CD4-positive, alpha-beta T cell (primary cell): ENCODE measurements at places on chromosomes 11 and 22.

GRCh38 chr11:91686700-91687099 is 537.9 kb upstream of the FAT3 start:
- DNase-seq = no peak

DNA sequence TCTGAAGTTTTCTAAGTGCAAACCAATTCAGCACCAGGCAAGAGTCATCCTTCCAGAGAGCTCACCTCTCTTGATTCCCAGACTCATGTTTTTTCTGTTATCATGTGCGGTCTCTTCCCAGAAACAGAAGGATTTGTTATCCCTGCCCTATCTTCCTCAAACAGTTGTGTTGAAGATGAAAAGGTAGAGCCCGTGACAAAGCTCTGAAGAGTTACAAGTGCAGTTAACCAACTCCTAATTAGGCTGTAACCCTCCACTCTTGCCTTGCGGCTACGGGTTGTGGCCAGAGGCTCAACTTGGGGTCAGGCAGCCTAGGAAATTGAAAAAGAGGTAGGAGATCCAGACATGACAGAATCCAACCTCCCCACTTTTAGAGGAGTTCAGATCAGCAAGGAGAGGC is 76.2 kb upstream of the CADM1 start:
- DNase-seq = no peak

DNA sequence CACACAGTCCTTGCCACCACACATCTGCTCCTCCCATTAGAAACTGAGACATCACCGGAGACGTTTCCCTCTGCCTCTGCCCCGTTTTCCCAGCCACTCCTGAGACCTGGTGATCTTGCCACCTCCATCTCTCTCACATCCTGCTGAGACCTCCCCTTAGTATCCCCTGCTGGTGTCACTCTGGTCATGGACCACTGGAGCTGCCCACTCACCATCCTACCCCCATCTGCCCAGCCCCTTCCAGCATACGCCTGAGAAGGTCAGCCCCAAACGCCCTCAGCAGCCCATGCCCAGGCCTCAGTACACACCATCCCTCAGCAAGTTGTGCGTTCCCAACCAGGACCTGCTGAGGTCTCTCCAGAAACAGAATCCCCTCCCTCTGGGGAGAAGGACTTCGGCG is 64.3 kb downstream of the SHANK2 start:
- DNase-seq = no peak

DNA sequence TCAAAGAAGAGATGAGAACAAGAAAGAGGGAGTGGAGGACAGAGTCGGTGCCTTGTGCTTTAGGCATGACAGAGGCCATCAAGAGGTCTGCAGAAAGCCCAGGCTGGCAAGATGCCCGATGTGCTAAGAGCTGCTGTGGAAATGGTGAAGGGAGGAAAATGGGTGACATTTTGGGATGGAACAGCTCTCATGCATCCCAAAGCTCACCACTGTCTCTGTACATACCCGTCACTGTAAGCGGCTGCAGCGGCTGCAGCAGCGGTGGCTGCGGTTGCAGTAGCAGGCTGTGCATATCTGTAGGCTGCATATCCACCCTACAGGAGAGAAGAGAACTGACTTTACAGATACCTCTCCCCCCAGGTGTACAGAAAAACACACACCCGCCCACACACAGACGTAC is 28.6 kb downstream of the APOL5 start:
- no peak for DNase-seq

- DNase-seq = peak; percentile 31
These were observed 547 bp downstream of the UVRAG start for GRCh38 chr11:75815345-75816168.

GRCh38 chr11:104118105-104118744 is 45.7 kb downstream of the PDGFD start:
- DNase-seq = no peak

GRCh38 chr11:64165481-64165841 is 452 bp downstream of the MACROD1 start:
- DNase-seq = no peak

DNA sequence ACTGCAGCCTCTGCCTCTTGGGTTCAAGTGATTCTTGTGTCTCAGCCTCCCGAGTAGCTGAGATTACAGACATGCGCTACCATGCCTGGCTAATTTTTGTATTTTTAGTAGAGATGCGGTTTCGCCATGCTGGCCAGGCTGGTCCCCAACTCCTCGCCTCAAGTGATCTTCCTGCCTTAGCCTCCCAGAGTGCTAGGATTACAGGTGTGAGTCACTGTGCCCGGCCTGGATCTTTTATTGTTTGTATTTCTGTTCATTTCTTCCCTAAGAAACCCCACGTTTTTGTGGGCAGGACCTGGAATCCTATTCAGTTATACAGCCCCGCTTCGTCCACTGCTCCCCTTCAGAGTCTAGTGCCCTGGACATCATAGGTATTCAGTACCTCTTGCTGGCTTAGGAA is 28.7 kb downstream of the ZBTB16 start:
- no peak for DNase-seq

- no peak for DNase-seq
These were observed 3.5 kb upstream of the CELSR1 start for GRCh38 chr22:46540874-46541273.

GRCh38 chr11:94450048-94450447 is 43.6 kb downstream of the MRE11 start:
- DNase-seq = no peak

DNA sequence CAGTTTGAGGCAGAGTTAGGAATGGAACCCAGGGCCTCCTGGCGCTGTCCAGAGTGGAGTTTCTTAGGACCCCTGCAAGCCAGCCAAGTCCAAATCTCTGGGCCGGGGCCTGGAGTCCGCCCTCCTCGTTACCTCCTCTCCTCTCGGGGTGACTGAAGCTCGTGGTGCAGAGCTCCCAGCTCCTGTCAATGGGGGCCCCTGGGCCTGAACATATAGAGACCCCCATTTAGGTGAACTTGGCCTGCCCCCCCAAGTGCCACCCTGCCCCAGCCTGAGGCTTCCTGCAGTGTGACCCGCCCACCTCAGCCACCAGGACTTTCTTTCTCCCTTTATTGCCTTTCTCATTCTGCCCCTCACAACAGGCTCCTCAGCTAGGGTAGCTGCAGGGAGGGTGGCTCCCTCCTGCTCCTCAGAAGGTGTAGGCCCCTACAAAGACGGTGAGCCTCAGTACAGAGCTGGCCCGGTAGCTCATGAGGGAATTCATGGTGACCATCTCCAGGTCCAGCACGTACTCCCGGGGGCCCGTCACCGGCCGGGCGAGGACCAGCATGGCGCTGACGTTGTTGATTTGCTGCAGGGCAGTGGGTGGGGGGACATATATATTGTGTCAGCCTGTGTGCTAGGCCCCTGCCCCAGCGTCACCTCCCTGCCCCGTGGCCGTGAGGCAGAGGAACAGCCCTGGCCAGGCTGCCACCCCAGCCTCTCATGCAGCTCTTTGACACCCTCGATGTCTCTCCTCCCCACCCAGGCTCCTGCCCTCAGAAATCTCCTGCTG is 5.9 kb downstream of the EFEMP2 start:
- no peak for DNase-seq

- no peak for DNase-seq
These were observed 3.0 kb downstream of the JAM3 start for GRCh38 chr11:134071766-134072402.

DNA sequence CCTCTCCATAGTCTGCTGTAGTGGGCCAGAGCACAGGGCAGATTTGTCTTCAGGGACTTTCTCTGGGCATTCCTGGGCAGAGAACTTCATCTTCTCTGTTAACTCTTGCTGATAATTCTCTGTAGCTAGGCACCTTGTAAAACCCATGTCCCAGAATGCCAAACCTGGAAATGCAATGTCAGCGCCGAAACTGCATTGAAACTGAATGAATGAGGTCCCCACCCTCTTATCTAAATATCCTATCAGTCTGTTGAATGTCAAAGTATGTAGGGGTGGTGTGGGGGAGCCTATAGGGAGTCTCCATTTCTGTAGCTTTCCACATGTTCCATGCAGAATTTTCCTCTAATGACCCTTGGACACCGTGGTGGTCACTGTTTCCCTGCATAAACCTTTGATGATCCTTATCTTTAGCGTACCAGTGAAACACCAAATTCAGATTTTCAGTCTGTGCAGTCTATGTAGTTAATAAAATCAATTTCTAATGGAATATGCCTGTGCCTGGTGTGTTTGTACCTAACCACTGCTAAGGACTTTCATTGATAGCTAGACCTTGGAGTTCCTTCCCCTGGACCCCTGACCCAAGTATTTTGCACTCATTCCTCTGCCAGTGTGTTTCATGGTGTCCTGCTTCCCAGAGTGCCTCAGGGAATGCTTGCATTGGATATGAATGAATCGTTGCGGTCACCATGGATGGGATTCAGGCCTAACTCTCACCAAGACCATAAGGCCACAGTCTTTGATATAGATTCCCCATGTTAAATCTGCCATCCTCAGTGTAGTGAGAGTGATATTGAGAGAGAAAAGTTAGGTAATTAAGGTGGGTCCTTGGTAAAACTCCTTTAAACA is 2.5 kb upstream of the CABIN1 start:
- DNase-seq = no peak

DNA sequence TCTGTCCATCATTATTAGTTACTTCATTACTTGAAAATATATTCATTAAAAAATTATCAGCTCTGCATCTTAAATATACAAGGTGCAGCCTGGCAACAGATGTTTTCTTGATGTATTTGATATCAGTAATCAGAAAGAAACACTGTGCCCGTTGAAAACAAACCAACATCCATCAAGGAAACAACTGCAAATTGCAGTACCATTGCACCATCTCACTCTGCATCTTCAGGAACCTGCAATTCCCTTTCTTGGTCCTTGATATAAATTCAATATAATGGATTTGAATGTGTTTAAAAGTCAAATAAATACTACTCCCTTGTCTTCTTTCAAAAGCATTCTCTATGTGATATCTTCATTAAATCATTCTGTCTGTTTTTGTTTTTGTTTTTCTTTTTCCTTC is 1131.2 kb downstream of the FAM181B start:
- no peak for DNase-seq

DNA sequence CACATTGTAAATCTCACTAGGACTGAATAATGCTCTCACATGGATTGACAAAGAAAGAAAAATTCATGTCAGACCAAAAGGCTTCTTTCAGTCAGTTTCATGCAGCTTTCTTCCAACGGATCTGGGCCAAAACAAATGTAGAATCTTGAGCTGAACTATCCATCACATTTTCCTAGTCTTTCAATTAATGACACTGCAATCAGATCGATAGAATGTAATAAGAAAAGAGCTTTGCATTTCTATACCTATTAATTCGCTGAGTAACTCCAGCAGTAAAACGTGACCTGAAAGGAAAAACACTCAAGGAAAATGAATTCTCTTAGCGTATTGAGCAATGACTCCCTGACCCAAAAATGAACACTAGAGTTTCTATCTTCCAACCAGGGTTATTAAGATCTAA is 194.8 kb upstream of the BLID start:
- no peak for DNase-seq

DNA sequence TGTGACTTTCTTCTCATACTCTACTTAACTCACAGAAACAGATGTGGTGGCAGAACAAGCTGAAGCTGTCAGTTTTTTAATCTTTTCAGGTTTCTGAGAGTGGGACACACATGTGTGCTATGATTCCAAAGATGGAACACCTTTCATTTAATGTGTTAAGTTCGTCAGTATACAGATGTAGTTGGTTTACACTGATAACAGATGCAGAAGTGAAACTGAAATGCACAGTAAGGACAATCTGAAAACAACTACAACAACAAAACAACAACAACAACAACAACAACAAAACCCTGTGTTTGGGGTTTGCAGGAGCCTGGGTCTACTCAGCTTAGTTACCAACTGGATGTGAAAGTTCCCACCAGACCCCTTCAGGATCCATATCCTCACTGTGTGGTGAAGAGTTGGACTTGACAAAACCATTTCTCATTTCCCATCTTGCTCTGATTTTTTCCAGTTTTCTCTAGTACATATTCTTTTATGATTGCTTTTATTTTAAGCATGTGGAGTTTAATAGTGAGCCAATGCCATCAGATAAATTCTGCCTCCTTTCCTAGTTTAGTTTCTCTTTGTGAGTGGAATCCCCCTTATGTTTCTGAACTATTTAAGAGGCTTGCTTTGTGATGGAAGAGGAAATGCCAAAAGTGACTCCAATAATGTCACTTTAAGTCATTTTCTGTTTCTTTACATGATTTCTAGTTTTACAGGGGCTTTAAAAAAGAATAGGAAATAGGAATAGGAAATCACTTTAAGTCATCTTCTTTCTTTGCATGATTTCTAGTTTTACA is 47.8 kb downstream of the ARHGAP42 start:
- DNase-seq = no peak

GRCh38 chr11:1481483-1481825 is 5.1 kb downstream of the MOB2 start:
- DNase-seq = no peak

DNA sequence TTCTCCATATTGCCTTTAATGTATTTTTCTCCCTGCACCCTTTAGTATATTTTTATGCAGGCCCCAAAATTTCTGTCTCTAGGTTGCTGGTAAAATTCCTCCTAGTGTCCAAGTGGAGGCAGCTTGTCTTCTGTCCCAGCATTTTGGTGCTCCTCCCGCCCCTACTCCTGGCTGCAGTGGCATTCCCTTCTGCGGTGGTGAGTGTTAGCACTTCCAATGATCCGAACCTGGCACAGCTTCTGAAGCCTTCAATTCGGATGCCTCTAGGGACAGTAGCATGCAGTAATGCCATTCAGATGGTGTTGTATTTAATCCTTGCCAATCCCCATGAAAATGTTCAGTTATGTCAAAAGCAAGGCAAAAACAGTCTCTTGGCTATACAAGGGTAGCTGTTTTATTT is 5.9 kb downstream of the YWHAH start:
- DNase-seq = no peak

GRCh38 chr22:40759294-40759840 is 59.8 kb downstream of the SLC25A17 start:
- DNase-seq = no peak

GRCh38 chr11:116927163-116927974 is 89.9 kb upstream of the APOA1 start:
- DNase-seq = peak; percentile 18

- no peak for DNase-seq
These were observed at the start of gene OR51T1 for GRCh38 chr11:4881860-4882500. TSS of gene OR51T1 (plus strand) at chr11:4881900. CDS start at chr11:4881900, 0 bp downstream.

DNA sequence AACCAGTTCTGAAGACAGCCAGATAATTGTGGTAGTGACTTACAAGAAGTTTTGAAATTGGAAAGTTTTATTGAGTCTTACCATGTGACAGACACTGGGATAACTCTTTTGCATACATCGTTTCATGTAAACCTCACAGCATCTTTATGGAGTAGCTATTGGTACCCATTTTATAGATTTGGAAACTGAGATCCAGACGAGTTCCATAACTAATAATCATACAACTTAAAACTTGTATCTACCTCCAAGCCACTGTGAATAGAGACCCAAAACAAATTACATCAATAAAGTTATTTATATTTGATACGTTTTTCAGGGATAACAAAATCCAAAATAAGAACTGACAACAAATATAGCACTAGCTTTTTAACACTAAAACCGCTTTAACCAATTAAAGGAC is 35.7 kb upstream of the LDHA start:
- no peak for DNase-seq
